Stimulated activated naive CD8-positive, alpha-beta T cell treated with anti-CD3 and anti-CD28 coated beads, Interleukin-15, Interleukin-2, amounts not matched to agents 100 U/mL and 50 U/mL, for 24 hours (primary cell): ENCODE measurements at places on chromosomes 2 and 18.
A peak's percentile ranks its signal among the peaks of the same experiment; 100 is the strongest.

- DNase-seq, result no peak
These were observed 56.1 kb downstream of the HS6ST1 start for GRCh38 chr2:128262315-128263253.

DNA sequence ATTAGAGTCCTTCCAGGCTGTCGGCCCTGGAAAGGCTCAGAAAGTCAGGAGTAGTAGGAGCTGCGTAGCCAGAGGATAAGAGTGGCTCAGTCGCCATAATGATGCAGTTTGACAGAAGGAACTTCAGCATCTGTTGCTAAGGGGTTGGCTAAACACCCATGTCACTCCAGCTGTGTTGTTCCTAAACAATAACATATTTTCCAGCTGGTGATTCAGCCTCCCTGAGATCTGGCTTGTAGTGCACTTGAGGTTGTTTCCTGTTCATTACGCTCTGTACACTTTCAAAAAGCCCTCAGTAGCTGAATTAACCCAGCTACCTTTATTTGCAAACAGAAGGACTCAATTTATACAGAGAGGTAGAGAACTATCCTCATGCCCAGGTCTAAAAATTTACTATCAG, 39.7 kb upstream of the EPAS1 start:
- no peak for DNase-seq

GRCh38 chr2:240704651-240705050, 13.0 kb downstream of the AQP12A start:
- peak; percentile 38 for DNase-seq

DNA sequence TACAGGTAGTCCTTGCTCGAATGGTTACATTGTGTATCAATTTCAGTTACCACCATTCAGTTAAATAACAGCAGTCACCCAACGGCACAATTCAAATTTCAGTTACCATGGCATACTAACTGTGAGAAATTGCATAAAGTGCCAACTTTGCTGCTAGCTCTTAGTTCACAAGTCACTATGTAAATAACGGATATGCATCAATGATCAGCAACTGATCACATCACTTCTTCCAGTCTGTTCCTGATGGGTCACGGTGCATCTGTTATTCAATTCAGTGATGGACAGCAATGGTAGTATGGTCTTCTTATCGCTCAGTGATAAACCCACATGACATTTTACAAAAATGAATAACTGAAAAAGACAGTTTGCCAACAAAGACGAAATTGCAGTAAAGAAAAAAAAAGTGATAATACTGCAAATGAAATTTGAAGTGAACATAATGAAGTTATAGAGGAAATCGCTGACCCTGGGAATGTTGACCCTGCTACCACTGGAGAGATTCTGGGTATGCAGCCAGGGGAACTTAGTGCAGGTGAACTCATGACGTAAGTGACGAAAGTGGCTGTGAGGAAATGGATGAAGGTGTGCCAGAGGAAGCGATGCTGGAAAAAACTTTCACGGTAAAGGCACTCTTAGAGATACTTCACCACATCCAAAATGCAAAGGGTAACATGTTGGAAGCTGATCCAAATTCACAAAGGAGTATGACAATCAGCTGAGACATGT, 25.9 kb upstream of the RAPGEF4 start:
- no peak for DNase-seq

GRCh38 chr2:148819019-148819585, 55.9 kb upstream of the KIF5C start:
- DNase-seq, result no peak

- DNase-seq, result no peak
These were observed 41.7 kb downstream of the NLRC4 start for GRCh38 chr2:32222966-32223365.

- DNase-seq, result no peak
These were observed 19.5 kb downstream of the ARHGAP15 start for GRCh38 chr2:143148757-143149156.

- DNase-seq, result no peak
These were observed 74.9 kb upstream of the KLHL14 start for GRCh38 chr18:32847691-32848090.

- no peak for DNase-seq
These were observed 182.9 kb upstream of the SIX3 start for GRCh38 chr2:44758591-44758990.

GRCh38 chr18:51857989-51858388, 482.0 kb upstream of the DCC start:
- no peak for DNase-seq

DNA sequence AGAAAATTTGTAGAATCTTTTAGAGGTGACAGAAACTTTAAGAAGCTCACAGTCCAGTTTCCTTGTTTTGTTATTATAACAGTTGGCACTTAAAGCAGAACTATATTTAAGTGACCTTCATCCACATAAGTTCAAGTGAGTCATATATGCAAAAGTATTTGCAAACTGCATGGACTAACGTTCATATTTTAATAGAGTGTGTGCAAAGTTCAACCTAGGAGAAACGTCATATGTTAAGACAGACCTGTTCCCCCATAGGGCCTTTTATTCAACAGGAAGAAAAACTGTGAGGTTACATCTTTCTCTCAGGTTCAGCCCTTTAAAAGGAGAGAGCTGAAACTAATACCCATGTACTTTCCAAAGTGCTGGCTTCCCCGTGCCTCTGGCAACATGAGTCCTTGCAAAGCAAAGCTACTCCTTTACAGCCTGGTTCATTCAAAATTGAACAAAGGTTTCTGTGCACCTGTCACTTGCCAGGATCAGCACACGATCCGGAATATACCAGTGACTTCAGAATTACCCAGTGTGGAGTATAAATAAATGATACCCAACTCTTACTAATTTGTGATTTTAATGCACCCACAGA, 280.0 kb upstream of the RAB12 start:
- no peak for DNase-seq

GRCh38 chr18:73647391-73647790, 500.2 kb downstream of the FBXO15 start:
- DNase-seq, result no peak

GRCh38 chr2:203988500-203989260, 52.1 kb downstream of the ICOS start:
- DNase-seq, result no peak

- DNase-seq, result no peak
These were observed 98.6 kb downstream of the SPIRE1 start for GRCh38 chr18:12559319-12559718.

DNA sequence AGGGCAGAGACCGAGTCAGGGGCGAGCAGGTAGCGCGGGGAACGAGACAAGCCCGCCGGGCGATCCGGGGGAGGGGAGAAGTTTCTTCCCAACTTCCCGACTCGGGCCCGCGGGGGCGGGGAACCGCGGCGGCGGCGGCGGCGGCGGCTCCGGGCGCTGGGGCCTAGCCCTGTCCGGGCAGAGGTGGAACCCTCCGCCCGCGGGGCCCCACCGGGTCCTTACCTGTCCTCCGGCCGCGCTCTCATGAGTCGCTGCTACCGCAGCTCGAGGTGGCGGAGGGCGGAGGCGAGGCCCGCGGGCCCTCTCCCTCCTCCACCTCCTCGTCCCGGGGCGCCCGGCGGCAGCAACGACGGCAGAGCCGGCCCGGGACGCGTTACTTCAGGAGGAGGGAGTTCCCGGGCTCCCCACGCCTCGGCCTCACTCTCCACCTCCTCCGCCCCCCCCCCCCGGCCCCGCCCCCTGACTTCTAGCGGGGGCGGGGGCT, at the start of gene YES1:
YES1 (minus strand) TSS at position 351 of the 484 bp plus-strand sequence. CDS start 55,415 bp downstream, outside the sequence.
- no peak for DNase-seq

DNA sequence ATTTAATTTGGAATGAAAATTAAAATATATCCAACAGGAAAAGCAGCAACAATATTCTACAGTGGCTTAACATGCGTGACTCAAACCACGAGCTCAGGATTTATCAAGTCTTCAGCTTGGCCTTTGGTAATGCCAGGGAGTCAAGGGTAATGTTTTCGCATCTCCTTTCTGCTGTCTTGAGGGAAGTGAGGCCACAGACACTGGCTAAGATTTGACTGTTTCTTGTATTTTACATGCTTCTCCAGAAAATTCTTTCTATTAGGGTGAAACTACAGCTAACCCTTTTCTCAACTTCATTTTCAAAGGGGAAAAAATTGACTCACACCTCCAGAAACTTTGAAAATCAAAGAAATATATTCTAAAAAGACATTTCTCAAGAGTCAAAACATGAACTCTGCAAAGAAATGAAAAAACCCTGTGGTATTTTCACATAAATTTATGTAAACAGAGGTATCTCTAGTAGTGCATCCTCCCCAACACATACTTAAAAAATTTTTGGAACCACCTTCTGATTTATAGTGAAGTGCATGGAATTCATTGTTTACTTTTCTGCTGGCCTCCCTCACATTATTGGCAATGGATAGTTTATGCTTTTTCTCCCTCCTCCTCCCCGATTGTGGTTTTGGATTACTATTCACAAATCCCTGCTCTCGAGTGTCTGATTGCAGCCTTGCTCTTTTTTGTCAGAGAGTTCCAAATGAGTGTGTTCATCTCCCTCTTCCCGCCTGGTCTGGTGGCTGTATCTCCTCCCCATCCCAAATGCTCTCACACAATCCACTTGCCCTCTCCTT, 48.7 kb downstream of the DPP4 start:
- no peak for DNase-seq

DNA sequence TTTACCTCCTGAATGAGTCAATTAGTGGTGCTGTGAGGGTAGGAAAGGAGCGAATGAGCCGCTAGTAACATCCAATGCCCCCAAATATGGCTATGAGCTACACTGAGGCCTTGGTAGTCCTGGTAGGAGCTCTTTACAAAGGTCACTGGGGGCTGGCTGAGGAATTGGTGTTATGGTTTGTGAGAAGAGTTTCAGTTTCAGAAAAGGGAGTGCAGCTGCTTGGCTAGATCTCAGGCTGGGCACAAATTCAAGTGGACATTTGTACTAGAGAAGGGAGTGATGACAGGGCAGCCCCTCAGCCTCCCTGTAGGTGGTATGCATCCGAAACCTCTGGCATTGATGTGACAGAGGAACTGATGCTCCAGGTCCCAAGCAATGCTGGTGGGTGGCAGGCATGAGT, 13.9 kb upstream of the PAIP2B start:
- DNase-seq, result no peak

GRCh38 chr2:162118166-162119031, 33.6 kb downstream of the GCG start:
- DNase-seq, result no peak

GRCh38 chr2:223459328-223459939, 142.7 kb downstream of the SCG2 start:
- no peak for DNase-seq

DNA sequence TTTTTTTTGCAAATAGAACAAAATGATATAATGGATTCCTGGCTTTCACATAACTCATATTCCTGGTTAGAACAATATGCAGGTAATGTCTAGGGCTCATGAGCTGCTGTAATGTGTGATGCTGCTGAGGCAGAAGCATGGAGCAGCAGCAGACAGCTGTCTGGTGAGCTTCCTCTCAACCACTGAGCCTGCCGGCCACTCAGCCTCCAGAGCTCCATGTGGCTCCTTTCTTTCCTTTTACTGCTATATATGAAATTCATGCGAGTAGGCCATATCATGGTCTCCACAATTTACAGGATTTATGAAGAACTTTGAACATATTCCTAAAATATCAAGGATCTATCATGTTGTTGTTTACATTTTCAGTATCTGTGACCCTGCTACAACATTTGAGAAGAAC, 120.9 kb downstream of the MEP1B start:
- no peak for DNase-seq

- no peak for DNase-seq
These were observed 73.8 kb downstream of the RTP5 start for GRCh38 chr2:241943209-241943850.

GRCh38 chr18:36752929-36753865, 75.6 kb downstream of the TPGS2 start:
- no peak for DNase-seq

GRCh38 chr2:47043891-47044239, 111.2 kb downstream of the STPG4 start:
- no peak for DNase-seq

DNA sequence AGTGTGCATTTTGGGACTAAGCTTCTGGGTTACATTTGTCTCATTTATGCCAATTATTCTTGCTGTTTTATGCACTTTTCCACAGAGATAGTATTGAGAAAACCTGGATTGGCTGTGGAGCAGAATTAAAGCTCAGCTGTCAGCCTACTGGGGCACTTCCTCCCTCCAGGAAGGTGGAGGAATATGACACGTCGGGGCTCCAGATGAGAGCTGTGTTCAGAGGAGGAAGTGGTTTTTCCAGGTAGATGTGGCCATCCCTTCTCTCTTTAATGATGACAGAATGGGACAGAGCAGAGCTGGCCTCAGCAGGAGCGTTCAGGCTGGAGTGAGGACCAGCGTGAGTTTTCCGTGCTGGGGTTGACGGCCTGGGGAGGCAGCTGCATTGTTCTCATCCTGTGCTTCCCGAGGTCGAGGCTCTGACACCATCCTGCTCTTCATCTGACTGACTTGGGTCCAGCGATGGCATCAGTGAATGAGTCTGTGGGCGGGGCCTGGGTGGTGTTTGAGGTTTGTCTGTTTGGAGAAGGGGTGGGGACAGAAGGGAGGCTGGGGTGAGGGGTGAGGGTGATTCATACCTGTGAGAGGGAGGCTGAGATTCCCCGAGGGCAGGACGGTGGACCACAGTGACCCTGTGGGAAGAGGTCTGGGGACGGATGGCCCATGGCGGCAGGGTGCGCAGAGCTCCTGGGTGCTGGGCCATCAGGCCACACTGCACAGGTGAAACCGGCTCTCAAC, 207.0 kb downstream of the LDLRAD4 start:
- peak; percentile 17 for DNase-seq

GRCh38 chr18:46624127-46624526, 32.9 kb downstream of the LOXHD1 start:
- DNase-seq, result no peak

DNA sequence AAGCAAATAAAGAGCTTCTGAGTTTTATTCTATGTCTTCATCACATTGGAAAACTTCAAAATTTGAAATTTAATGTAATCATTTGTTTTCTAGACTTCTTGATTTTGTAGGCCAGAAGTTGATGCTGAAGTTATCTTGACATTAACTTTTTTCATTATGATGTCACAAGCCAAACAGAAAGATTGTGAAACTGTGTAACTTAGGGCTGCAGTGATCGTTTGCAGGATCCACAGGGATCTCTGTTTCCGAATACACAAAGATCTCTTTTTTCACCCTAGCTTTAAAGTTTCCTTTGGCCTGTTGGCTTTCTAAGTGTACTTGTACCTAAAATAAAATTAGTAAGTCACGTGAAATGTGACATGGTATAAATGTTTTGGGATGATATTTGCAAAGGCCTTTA, 594.9 kb upstream of the CDH2 start:
- no peak for DNase-seq

GRCh38 chr2:158459161-158460003, 2.6 kb downstream of the PKP4 start:
- DNase-seq, result no peak

- DNase-seq, result no peak
These were observed 37.5 kb upstream of the SMCHD1 start for GRCh38 chr18:2618009-2618408.

DNA sequence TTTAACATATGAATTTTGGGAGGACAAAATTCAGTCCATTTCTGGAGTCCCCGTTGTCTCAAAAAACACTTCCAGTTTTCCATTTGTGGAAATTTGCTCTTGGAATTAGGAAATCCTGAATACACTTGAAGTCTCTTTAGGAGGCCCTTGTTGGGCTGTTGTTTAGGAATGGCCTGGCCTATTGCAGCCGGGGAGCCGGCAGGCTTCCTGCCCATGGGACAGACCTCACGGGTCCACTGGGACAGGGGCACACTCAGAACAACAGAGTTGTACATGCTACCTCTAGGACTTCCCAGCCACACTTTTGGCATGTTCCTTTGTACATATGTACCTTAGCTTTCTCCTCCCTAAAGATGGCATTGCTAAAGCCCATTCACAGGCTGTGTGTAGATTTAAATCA, 57.3 kb downstream of the ACOXL start:
- no peak for DNase-seq

- no peak for DNase-seq
These were observed 65.9 kb upstream of the RPL31 start for GRCh38 chr2:100936070-100936741.

GRCh38 chr2:8477552-8478470, 204.0 kb upstream of the ID2 start:
- DNase-seq, result no peak
